T1000 (cell line): ENCODE measurements at places on chromosomes 2 and 18.

- DNase-seq: no peak
Measured at GRCh38 chr2:156329927-156330726, 2.4 kb downstream of the NR4A2 start.

GRCh38 chr2:103284750-103285149, 522.9 kb downstream of the TMEM182 start:
- no peak for DNase-seq

GRCh38 chr2:181164699-181165098, 184.3 kb downstream of the UBE2E3 start:
- no peak for DNase-seq

DNA sequence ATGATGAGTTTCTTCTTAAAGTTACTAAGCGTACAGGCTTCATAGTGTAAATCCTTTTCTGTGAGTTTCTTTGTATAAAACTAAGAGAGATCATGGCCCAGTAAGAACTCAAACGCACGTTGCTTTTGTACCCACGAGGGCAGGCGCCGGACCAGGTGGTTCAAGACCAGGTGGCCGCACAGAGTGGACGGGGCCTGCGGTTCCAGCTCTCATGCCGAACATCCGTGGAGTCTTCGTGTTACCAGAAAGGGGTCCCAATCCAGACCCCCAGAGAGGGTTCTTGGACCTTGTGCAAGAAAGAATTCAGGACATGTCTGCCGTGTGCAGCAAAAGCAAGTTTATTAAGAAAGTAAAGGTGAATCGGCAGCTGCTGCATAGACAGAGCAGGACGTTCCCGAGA, 53.0 kb downstream of the KCNG2 start:
- DNase-seq: no peak

DNA sequence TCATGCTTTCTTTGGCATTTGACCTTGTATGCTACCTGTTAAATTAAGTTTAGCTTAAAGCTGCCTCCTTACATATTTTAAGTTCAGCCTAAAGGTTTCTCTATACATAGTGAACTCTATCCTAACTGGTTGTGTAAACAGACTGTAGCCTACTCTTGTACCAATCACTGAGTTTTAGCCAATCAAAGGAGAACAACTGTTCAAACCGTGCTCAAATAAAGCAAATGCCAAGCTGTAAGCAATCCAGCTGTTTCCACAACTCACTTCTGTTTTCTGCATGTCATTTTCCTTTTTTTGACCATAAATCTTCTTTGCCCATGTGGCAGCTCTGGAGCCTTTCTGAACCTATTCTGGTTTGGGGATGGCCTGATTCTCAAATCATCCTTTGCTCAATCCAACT, 1603.8 kb upstream of the ACVR2A start:
- DNase-seq: no peak

DNA sequence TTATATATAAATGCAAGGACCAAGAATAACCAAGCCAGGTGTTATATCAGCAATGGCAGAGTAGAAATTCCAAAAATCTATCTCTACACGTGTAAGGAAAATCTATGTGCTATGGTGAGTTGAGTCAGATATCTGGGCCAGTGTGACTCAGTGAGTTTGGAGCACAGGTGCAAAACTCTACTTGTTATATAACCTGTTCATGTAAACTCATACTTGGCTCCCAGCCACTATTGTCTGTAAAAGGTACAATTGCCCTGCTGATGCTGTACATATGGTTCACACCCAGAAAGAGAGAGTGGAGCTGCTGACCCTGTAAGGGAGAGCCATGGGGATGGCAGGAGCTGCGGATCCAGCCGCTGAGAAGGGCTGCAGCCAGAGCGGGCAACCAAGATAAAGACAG, 112.0 kb downstream of the TRABD2A start:
- DNase-seq: no peak

DNA sequence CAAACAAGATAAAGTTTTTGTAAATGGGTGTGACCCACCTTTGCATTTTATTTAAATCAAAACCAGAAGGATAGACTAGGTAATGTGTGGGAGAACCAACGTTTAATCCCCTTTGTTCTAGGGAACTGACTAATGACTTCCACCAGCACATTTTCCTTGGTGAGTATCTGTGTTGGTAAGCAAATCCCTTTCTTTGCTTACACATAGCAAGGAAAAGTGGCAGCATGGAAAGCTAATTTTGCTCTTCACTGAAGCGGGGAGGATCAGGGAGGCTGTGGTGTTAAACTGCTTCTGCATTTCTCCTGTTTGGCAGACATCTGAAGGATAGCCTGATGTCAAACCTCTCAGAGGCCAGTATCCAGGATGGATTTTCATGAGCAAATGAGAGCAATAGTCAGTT, 331.1 kb downstream of the PTPRM start:
- no peak for DNase-seq

GRCh38 chr2:211391189-211391567, 834.8 kb downstream of the CPS1 start:
- DNase-seq: no peak

DNA sequence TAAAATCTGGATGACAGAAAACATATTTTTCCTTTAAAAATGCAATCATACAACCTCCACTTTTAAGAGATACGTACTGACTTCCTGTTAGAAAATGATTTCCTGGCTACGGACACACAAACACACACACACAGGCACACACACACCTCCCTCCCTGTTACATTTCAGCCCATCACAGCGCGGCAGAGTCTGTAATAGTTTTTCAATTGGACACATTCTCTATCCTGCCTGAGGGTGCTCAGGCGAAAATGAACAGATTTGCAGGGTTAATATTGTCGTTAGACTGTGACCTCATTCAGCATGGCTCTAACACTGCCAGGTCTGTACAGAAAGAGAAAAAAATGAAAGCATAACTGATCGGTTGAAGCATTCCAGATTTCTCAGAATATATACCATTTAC, 45.0 kb downstream of the KCTD1 start:
- no peak for DNase-seq

DNA sequence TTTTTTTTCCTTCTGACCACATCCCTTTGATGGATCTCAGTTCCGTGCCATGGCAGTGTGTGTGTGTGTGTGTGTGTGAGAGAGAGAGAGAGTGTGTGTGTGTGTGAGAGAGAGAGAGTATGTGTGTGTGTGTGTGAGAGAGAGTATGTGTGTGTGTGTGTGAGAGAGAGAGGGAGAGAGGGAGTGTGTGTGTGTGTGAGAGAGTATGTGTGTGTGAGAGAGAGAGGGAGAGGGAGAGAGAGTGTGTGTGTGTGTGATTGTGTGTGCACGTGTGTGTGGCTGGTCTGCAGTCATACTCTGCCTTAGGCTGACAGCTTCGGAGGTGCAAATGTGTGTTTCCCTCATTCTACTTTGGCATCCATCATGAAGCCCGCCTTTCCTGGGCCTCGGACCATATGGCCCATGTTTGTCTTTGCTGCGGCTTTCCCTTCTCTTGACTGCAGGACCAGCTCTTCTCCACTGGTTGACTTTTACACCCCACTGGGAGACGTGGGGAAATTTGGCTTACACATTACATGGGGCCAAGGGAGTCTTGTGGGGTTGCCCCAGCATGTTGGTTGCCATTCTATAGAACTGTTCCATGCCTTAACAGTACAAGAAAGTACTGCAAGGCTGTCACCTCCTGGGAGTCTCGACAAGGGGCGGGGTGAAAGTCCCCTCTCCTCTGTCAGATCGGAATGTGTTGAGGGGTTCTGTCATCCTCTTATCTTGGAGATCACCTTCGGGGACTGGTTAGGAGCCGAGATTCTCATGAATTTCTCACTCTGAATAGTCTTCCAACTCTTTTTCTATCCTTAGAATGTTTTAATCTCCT, 21.6 kb downstream of the TSN start:
- DNase-seq: no peak

GRCh38 chr2:149906886-149907285, 319.3 kb upstream of the MMADHC start:
- DNase-seq: no peak

GRCh38 chr2:171960570-171960969, 38.3 kb downstream of the HAT1 start:
- DNase-seq: no peak

GRCh38 chr18:79690586-79691482, 11.2 kb downstream of the CTDP1 start:
- DNase-seq: no peak

DNA sequence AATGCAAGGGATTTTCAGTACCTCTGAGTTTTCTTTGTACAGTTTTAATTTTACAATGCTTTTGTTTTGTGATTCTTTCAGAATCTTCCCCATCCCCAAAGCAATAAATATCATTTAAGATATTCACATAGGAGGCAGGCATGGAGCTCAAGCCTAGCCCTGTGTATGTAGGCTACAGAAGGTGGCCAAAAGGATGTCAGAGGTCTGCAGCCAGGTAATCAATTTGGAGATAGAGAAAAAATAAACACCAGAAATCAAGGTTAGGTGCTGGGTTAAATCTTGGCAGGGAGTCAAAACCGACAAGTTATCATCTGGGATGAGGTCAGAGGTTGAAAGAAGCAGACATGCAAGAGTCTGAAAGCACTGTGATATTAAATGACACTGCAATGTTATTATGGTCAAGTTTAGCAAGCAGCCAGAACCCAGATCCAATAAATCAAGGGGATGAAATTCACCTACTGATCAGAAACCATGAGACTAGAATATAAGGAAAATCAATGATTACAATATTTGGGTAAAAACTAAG, 45.1 kb upstream of the LRP1B start:
- DNase-seq: no peak
